Stimulated activated CD4-positive, alpha-beta T cell treated with anti-CD3 and anti-CD28 coated beads, Interleukin-4, amount 100 ng/mL, for 48 hours (primary cell): ENCODE measurements at places on chromosomes 2 and 18.

GRCh38 chr18:70284976-70285620, 3.7 kb upstream of the SOCS6 start:
- no peak for DNase-seq

- DNase-seq = no peak
Measured at GRCh38 chr2:26540306-26540705, 62.4 kb upstream of the OTOF start.

DNA sequence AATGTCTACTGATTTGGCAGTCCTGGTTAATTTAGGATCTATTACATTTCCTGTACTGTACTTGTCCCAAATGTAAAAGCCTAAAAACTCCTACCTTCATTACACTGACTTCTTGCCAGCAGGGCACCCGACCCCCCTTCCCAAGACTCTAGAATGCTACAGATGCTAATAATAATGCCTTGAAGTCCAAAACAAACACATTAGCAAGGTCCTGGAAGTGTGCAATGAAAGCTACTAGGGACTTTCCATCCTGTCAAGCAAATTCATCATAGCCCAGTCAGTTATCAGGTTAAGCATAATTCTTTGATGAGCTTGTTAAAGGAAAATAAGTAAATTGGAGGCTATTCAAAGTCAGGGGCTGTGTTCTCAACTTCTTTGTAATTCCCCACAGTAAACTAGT, 115.3 kb upstream of the RBBP8 start:
- no peak for DNase-seq

- no peak for DNase-seq
Measured at GRCh38 chr2:53058526-53058925, 709.1 kb upstream of the CHAC2 start.

GRCh38 chr2:23505218-23505983, 120.4 kb downstream of the KLHL29 start:
- DNase-seq = no peak
